ENCODE measurements at places on chromosomes 2 and 18.
A peak's percentile ranks its signal among the peaks of the same experiment; 100 is the strongest.

GRCh38 chr2:186636800-186637496 is 47.1 kb downstream of the ITGAV start:
- no peak for DNase-seq

DNA sequence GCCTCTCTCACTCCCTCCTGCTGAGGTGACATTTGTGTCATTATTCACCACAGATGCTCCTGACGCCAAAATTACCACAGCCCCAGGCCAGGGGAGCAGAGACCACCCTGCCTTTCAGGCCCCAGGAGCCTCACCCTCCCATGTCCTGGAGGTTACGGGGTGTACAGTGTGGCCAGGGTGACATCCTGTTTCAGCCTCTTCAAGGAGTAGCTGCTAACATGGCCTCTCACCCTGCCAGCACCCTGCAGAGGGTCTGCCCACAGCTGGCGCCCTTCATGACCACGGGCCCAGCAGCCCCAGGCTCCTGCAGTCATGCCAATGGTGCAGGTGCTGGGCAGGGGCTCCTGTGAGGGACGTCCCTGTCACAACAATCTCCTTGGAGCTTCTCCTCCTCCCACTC is 92.6 kb downstream of the SMIM21 start:
- no peak for DNase-seq

DNA sequence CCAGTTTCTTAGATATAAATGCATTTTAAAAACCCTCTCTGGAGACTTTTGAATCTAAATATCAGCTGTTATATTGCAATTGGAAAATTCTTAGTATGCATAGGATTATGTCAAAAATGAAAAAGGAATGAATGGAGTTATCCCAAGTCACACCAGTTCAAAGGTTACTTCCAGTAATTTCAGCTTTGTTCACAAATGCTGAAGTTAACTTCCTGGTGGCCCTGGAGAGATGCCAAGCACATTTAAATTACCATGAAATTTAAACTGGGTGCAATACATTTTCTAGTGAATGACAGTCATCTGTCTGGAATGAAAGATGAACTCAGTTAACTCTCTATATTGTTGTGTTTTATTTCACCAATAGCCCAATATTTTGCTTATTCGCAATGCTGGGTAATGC is 753.9 kb downstream of the SUCLG1 start:
- no peak for DNase-seq

DNA sequence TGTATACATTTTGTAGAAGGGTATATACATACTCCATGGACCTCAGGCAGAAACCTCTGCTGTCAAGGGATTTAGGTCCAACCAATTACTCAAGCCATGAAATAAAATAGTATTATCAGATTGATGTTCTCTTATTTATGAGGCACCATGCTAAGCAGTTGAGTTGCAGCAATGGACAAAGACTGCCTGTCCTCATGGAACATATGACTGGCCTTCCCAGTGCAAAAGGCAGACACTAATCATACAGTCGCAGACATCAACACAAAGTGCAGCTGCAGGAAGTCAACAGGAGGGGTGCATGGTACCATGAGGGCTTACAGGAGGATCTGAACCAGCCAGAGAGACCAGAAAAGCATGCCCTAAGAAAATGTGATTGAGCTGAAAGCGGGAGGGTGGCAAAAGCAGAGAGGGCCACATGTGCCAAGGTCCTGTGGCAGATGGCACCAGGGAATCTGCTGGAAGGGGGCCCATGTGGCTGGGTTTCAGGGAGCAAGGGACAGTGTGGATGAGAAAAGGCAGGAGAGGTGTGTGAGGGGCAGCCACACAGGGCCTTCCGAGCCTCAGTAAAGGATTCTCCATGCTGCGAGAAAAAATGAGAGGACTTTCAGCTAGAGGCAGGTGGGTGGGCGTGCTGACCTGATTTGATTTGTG is 61.4 kb upstream of the RNF152 start:
- no peak for DNase-seq

DNA sequence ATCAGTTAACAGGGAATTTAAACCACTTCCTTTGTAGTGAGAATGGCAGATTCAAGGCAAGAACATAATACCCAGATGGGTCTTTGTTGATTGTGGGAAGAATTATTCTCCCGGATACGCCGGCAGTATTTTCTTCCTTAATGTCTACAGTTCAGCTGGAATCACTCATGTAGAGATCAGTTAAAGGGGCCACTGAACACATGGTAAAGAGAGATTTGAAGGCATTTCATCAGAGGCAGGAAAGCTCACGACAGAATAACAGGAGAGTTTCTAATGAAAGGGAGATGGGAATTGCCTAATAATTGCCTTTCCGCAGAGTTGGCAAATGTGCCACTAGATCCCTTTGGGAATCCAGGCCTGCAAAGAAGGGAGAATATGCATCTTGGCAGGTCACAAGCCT is 327.7 kb upstream of the ZNF804A start:
- DNase-seq = no peak

DNA sequence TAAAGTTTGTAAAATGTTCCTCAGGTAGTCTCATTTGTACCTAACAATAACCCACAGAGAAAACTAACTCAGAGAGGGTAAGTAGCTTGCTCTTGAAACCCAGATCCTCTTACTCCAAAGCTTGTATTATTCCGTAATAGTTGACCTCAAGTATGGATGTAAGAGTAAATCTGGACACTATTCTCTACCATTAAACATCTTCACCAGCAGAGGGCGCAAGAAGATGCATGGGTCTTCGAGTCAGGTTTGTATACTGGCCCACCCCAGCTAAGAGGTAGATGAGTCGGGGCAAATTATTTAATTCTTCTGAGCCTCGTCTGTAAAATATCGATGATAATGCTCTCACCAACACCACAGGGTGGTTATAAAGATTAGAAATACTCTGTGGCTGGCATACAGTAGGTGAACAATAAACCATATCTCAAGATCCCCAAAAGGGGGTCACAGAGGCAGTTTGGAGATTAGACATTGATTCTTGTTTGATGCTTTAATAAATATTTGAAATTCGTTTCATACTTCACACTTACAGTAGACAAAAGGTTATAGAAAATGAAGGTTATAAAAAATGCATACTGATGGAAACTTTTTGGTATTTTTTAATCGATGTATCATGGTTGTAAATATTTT is 3.5 kb upstream of the CABLES1 start:
- DNase-seq = peak; percentile 77

GRCh38 chr2:133418021-133418420 is 150.2 kb downstream of the NCKAP5 start:
- no peak for DNase-seq

DNA sequence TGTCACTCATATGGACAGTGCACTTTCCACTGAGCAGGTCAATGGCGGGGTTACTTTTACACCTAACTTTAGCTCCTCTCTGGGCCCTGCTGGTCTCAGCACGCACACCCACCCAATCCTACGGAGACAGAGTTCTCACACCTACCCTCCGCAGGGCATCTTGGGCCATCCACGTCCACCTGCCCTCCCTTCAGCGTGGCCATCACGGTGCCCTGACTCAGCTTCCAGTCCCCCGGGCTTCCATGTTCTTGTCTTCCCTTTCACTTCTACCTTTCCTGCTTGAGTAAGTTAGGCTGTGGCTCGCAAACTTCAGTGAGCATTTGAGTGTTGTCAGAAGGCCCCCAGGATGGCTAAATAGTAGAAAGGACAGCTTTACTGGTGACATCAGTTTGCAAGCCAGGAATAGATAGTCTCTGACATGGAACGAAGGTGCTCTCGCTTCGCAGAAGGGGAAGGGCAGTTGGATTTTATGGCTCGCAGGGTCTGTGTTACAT is 232.4 kb downstream of the SEPTIN10 start:
- DNase-seq = no peak

- DNase-seq = no peak
Measured at GRCh38 chr18:54830866-54831265, 2.6 kb downstream of the RAB27B start.

DNA sequence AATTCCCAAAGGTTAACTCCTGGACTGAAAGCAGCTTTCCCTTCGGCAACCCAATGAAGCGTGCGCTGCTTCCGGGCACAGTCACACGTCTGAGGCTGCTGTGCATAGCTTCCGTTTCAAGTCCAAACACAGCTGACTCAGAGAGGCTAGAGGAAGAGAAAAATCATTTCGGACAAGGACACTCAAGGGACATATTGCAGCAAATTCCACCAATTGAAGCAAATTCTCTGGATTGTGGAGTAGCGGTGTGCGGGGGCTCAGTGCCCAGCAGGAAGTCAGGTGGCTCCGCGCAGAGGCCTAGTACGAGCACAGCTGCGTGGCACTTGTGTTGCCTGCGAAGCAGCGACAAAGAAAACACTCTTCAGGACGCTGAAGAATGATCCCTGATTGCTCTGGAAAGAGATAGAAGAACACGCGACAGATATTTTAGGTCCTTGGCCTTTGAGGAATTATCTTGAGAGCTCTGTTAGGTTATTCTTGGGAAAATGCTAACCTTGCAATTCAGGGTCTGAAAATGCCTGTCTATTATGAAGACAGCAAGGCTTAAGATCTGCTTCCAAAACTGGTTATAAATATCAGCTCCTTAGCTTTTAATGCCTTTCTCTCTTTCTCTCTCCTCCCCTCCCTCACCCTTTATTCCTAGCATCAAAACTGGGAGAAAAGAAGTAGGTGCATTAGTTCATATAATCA is 352.6 kb upstream of the DLGAP1 start:
- no peak for DNase-seq

DNA sequence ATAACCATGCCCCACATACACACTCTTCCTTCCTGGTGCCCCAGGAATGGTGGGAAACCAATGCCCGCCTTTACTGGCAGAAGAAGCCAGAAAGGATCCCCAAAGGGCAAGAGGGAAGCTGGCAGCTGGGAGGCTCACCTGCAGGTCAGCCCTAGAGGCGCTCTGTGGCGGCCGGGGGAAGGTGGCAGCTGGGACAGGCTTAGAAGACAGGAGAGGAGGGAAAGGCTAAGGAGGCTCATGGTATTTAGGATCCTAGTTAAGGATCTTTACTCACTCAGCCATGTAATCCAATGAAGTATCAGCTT is 23.8 kb downstream of the ADRA2B start:
- DNase-seq = no peak

DNA sequence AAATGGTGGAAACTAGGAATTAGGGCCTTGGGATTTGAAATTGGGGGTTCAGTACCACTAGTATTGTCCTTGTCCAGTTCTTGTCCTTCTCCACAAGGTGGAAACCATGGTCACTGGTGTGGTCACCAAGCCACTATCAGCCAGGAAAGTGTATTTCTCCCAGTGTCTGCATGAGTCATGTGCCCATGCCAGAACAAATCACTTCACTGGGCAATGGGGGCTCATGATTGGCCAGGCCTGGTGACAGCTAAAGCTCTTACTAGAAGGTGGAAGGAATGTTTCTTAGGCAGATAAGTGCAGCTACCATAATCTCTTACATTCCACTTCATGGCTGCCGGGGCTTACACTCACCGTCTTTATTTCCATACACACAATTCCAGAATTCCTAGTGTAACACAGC is 124.8 kb upstream of the TACR1 start:
- no peak for DNase-seq

GRCh38 chr2:182207049-182207746 is 219.6 kb downstream of the PDE1A start:
- DNase-seq = no peak

- DNase-seq = no peak
Measured at GRCh38 chr18:58226429-58226828, 182.4 kb downstream of the NEDD4L start.

DNA sequence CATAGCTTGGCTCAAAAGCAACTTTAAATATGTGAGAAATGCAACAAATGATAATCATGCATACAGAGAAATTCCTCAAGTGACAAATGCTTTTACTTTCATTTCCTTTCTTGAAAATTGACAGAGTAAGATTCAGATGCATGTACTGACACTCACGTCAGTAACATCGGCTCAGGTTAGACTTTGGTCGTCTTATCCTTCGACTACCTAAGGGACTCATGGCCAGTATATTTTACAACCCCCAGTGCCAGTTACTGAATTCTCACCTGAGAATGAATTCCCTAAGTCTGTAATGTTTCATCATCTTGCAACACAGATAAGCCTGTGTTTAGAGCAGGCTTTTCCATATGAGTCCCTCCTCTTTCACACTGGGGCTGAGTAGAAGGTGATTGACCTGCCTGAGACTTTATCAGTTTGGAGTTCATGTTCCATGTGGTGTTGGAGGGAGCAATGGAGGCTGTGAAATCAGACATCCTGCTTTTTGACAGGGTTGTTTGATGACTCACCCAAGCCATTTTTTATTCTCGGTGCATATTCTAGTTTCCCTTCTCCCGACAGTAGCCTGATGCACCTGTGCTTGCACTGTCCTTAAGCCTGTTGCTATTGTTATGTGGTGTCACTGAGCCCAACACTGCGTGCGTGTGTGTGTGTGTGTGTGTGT is 30.5 kb upstream of the ATP8B1 start:
- peak; percentile 1 for DNase-seq

DNA sequence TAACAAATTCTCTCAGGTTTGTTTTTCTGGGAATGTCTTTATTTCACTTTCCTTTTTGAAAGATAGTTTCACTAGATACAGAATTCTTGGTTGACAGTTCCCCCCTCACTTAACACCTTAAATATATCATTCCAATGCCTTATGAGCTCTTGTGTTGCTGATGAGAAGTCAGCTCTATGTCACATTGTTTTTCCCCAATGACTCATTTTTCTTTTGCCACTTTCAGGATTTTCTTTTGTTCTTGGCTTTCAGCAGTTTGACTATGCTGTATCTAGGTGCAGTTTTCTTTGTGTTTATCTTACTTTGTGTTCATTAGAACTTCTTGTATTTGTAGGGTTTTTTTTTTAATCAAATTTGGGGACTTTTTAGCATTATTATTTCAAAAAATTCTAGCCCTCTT is 5.6 kb upstream of the RALBP1 start:
- DNase-seq = no peak

GRCh38 chr2:6421138-6421730 is 444.5 kb downstream of the CMPK2 start:
- DNase-seq = no peak

- DNase-seq = no peak
Measured at GRCh38 chr18:49862656-49863385, 49.5 kb upstream of the ACAA2 start.

- DNase-seq = peak; percentile 23
Measured at GRCh38 chr18:46324087-46324955, 220.1 kb downstream of the HAUS1 start.

DNA sequence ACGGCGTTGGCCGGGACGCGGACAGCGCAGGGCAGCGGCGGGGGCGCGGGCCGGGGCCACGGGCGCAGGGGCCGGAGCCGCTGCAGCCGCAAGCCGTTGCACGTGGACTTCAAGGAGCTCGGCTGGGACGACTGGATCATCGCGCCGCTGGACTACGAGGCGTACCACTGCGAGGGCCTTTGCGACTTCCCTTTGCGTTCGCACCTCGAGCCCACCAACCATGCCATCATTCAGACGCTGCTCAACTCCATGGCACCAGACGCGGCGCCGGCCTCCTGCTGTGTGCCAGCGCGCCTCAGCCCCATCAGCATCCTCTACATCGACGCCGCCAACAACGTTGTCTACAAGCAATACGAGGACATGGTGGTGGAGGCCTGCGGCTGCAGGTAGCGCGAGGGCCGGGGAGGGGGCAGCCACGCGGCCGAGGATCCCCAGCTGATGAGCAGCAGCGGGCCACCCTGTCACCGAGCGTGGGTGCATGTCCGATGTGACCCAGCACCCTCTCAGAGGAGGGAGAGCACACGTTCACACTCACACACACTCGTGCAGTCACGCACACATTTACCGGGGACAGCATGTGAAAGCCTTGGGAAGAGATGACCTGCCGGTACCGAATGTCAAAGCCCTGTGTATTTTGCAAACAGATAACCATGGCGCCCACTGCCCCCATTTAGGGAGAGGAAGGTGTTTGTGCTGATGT is 4.2 kb downstream of the GDF7 start:
- DNase-seq = no peak

GRCh38 chr18:22193466-22193865 is 24.1 kb downstream of the GATA6 start:
- no peak for DNase-seq

GRCh38 chr2:206790311-206790935 is 25.0 kb downstream of the FASTKD2 start:
- no peak for DNase-seq

Data from CD4-positive, alpha-beta T cell treated with Interleukin-17A for 1 hour (primary cell).